ENCODE measurements at places on chromosomes 7 and 10. TPM values are rescaled to one million over a fixed set of nuclear protein-coding genes. Genes with fewer than 3 reads are reported as not detected.

Gene CRTAC1
- 1.5 TPM for total RNA-seq

DNA sequence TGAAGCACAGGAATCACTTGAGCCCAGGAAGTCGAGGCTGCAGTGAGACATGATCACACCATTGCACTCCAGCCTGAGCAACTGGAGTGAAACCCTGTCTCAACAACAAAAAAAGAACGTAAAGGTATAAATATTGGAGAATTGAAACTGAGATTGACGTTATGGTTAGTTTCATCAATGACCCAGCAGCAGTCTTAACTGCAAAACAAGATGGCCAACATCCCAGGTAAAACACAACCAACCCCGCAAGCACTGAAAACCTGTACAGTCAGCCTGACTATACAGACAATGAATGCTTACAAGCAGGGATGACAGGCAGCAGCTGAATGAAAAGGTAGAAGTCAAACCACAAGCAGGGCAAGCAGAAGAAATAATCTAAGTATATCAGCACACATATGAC lies 34.7 kb downstream of the WAPL start:
- no peak for DNase-seq

GRCh38 chr7:97731736-97732564 lies at the start of gene TAC1:
TAC1 (plus strand) TSS chr7:97732086; CDS start chr7:97732613, 527 bp downstream.
- no peak for DNase-seq

Gene SYT15
- 1.4 TPM for total RNA-seq

DNA sequence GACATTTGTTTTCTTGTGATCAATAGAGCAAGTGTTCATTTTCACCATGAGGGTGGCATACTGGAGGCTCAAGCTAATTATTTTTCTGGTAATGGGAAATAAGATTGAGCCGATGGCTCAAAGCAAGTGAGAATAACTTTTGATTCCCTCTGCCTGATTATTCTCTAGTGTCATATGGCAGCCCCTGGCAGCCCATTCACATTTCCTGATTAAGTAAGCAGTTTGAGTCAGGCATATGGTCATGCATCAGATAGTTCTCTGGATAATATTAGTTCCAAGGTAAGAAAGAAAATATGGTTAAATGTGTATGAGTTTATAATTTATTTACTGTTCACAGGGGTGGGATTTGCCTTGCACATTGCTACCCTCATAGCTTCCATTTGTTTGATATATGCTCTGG lies 109.2 kb downstream of the DYNC1I1 start:
- DNase-seq, result no peak

Gene BEND7
- 33.2 TPM for total RNA-seq

DNA sequence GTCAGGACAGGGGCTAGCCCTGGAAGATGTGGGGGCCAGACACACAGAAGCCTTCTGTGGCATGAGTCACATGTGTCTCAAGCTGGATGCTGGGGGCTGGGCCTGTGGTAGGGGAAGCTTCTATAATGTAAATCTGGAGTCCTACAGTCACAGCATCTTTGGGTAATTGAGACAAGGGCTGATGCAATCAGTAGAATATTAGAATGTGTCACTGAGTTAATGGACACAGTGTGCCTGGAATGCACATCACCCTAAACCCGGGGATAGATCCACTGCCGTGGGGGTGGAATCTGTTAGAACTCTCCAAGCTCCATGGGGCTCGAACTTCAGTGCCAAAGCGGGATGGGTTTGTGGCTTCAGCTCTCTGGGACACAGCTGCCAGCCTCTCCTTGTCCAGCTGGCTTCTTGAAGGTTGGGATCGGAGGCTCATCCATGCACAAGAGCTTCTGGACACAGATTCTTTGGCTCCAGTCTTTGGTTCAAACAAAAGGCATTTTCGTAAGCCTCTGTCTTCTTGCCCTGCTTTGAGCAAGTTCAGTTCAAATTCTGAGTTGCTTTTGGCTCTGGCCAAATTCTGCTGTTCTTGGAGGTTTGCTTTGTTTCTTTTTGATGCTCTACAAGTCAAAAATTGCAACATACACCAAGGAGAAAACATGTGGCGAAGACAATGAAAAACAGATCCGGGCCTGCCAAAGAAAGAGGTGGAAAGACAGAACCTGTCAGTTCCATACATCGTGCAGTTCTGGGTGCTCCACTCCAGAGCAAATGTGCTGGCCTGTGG lies 194.8 kb upstream of the ZNF32 start:
- no peak for DNase-seq

Gene C1GALT1
- total RNA-seq, result 35.8 TPM

DNA sequence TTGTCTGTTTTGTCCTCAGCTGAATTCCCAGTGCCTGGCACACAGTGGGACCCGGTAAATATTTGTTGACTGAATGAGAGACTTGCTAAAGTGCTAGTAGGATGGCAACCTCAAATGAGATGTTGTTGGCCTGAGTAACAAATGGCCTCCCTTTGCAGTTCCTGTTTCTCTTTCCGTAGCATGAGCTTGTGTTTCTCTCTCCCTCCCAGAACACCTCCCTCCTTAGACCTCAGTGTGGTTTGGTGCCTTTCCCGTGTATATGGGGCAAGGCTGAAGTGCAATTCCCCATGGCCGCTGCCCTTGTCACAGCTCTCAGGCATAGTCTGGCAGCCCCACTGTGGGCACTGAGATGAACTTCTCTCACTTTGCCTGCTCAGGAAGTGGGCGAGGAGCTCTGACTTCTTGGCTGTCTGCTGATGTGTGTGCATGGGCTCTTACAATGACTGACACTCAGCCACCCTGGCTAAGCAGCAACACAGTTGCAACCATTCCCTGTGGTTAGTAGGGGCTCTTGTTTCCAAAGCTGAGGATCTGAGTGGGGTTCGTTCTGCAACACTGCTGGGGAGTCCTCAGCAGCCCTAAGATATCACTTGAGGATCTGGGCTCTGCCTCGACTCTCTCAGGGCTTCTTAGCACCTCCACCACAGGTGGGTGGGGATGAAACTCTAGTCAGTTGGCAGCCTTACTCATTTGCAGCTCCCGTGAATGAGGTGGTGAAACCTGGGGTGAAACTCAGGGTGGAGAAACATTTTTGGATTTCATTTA lies 136.1 kb downstream of the ICA1 start:
- peak; percentile 44 for DNase-seq

GRCh38 chr10:10758306-10758705 lies 259.4 kb upstream of the CELF2 start:
- DNase-seq, result no peak

GRCh38 chr7:38813768-38814167 lies 95.2 kb downstream of the VPS41 start:
- no peak for DNase-seq

Gene SLC26A3
- 2,382 TPM for total RNA-seq

Gene LEP
- total RNA-seq, result 0.75 TPM

DNA sequence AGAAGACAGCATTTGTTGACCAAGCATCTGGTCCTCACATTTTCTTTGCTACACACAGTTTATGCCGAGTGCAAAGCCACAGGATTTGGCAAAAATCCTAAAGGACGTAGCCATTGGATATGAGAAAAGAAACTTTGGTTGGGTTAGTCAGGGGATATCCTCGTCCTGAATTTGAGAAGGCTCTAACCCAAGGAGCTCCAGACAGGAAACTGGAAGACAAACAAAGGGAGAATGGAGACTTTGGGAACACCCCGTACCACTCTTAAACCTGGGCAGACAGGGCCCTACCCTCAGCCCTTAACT lies 146.6 kb upstream of the FRMD4A start:
- DNase-seq, result no peak

Gene PCLO
- 7.2 TPM for total RNA-seq

Gene ITIH5
- 2.8 TPM for total RNA-seq

DNA sequence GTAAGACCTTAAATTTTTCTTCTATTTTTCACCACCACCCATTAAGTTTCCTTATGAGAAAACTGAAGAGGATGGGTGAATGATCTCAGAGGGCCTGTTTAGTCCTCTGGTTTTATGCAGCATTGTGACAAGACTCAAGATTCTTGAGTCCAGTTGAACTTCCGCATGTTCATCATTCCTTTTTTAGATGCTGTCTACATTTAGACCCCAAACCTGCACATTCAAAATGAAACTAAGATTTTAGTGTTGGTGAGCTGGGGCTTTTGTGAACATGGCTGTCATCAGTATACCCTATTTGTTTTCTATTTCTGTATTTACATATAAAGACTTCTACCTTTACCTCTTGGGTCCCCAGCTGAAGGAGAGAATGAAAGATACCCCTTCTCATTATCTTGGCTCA lies 31.1 kb downstream of the NET1 start:
- DNase-seq, result no peak

Gene TLX1
- 0.12 TPM for total RNA-seq

Gene TCAF1
- total RNA-seq, result 33.4 TPM

- DNase-seq, result no peak
These were observed 49.3 kb downstream of the PFKP start for GRCh38 chr10:3116508-3117100.

GRCh38 chr10:32269343-32270100 lies 77.4 kb downstream of the EPC1 start:
- DNase-seq, result no peak

- no peak for DNase-seq
These were observed 42.4 kb upstream of the TOMM7 start for GRCh38 chr7:22864855-22865601.

DNA sequence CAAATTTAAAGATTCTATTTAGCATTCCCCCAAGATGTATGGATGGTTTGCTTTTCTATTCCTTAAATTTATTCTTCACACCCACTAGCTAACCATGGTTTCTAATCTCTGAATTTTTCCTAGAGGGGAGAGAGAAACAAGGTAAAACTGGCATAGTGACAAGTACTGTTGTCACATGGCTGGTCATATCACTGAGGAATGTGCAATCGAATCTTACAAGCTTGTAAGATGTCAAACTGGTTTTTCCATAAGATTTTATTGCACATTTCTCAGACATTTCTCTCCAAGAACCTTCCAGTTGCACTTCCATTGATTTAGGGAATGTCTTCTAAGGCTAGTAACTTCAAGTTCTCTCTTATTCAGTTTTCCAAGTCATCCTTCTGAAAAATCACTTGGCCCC lies 89.8 kb downstream of the MBL2 start:
- no peak for DNase-seq

DNA sequence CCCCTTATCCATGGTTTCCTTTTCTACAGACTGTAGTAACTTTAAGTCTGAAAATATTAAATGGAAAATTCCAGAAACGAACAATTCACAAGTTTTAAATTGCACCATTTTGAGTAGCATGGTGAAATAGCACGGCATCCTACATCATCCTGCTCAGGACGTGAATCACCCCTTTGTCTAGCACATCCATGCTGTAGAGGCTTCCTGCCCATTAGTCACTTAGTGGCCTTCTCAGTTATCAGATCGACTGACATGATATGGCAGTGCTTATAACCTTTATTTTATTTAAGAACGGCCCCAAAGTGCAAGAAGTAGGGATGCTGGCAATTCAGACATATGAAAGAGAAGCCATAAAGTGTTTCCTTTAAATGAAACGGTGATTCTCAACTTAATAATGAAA lies 82.7 kb downstream of the CPXM2 start:
- no peak for DNase-seq

Gene HABP2
- total RNA-seq, result not detected

DNA sequence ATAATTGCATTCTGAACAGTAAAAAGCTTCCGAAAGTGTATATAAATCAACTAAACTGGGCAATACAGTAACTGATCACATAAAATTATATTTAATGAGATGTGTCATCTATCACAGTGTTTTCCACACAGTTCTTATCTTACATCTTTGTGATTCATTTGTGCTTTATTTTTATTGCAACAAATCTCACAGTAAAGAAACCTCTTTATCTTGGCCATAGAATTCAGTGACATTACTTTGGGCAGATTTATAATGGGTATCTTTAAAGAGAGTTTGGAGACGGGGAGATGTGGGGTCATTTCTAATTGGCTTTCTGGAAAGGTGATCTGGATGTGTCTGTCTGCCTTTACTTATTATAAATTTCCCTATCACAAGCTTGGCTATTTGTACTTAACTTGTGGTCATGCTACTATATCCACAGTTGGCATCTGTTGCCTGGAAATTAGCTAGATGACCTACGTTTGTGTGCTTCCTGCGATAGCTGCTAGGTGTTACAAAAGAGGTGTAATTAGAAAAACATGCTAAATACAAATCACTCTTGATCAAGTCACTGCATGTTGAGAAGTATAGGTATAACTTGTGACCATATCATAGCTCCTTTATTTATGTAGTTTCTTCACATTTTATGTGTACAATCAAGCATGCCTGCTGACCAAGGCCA lies 123.8 kb downstream of the ARID5B start:
- no peak for DNase-seq

Gene UTF1
- total RNA-seq, result not detected

GRCh38 chr7:140458916-140459315 lies 20.4 kb downstream of the MKRN1 start:
- no peak for DNase-seq

Gene CUTC
- 10.1 TPM for total RNA-seq

Gene CDNF
- 1.7 TPM for total RNA-seq

Gene SH2D4B
- not detected for total RNA-seq

DNA sequence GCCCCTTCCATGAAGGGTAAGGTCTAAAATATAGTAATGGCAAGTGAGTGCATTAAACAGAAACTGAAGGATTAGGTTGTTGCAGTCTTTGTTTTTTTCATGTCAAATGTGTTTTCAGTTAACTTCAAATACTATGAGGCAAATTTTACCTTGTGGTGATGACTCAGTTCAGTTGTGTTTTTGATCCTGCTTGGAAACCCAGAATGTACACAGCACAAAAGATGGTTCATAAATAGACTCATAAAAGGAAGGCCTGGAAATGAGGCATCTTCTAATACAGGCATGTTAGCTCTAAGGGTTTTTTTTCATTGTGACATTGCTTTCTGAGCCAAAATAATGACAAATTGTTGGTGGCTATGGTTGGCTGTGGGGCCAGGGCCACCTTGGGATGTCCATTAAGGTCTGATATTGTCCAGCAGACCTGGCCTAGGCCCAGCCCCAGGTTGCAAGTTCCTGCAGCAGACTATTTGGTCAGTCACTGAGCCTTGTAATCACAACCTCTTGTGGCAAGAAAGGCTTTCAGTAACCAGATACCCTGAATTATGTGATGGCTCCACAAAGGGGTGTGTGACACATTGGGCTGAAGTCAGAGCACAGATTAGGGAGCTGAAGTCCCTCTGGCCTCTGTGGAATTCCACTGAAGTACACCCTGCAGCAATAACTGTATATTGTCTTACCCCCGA lies 69.0 kb upstream of the SAMD8 start:
- DNase-seq, result no peak

GRCh38 chr10:23326544-23327307 lies 17.9 kb downstream of the C10orf67 start:
- DNase-seq, result no peak

DNA sequence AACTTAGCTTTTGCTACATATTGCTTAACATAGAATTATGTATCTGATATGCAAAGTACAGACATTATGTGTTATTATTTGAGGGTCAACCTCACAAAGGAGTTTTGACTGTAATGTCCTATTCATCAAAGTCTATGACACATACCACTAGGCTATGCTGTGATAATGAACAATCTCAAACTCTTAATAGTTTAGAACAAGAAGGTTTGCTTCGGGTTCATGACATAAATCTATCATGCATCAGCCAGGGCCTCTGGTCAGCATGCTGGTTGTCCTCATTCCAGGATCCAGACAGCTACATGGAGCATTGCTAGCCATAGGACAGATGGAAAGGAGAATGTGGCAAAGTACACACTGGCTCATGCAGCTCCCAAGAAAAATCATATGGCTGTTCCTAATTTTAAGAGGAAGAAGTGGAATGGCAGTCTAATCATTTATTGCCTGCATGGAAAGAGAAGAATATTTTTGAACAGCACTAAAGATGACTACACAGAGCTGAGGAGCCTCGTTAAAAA lies 332.1 kb downstream of the GPR158 start:
- DNase-seq, result no peak
